ENCODE measurements at places on chromosomes 13 and 19. TPM values are rescaled to one million over a fixed set of nuclear protein-coding genes. Genes with fewer than 3 reads are reported as not detected.

Gene GJB6
- not detected for total RNA-seq

Gene ZNF471
- 0.04 TPM for total RNA-seq

Gene C19orf73
- total RNA-seq: 1.8 TPM

Gene CD33
- not detected for total RNA-seq

Gene CGB1
- not detected for total RNA-seq

Gene CGB7
- 0.38 TPM for total RNA-seq

Gene LILRB4
- not detected for total RNA-seq

Data from A549 treated with ZK216348 at 1 μM for 4 hours (cell line).